ENCODE measurements at places on chromosomes 2 and 18.

GRCh38 chr18:41004324-41004723, 950.7 kb upstream of the PIK3C3 start:
- DNase-seq: no peak

DNA sequence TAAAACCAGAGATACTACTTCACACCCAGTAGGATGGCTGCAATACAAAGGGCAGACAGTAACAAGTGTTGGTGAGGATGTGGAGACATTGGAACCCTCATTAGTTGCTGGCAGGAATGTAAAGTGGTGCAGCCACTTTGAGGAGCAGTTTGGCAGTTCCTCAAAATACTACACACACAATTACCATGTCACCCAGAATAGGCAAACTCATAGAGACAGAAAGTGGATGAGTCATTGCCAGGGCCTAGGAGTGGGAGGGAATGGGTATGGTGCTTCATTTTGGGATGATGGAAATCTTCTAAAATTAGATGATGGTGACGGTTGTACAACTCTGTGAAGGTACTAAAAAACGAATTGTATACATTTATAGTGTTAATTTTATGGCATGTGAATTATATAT, 54.8 kb downstream of the ATP9B start:
- DNase-seq: no peak

DNA sequence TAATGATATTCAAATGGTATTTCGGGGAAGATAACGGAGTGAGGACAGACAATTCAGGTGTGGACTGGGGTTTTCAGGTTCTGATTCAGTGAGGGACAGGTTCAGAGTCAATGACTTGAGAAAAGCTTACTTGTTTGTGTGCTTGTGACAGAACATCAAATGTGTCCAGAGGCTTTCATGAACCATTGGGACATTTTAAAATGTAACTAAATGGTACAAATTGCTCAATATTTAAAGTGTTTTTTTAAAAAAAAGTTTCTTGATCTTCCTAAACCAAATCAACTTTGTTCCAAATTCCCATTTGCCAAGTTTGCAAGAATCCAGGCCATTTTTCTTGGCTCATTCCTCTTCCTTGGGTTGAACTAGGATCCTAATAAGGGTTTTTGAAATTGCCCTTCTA, 59.4 kb upstream of the BZW1 start:
- no peak for DNase-seq

DNA sequence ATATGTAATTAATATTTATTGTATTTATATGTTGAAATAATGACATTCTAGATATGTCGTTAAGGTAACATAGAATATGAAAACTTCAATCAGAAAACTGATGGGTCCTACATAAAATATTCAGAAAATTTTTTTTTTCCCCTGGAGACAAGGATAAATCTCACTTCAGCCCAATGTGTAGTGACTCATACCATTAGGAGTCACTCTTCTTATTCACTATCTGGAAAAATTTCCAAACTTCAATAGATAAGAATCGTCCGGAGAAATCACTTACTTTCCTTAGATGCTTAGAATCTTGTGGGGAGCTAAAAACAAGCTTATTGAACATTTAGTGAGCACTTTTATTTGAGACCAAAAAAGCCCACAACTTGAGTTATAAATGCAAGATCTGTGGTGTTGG, 4.6 kb downstream of the SERPINB13 start:
- no peak for DNase-seq

DNA sequence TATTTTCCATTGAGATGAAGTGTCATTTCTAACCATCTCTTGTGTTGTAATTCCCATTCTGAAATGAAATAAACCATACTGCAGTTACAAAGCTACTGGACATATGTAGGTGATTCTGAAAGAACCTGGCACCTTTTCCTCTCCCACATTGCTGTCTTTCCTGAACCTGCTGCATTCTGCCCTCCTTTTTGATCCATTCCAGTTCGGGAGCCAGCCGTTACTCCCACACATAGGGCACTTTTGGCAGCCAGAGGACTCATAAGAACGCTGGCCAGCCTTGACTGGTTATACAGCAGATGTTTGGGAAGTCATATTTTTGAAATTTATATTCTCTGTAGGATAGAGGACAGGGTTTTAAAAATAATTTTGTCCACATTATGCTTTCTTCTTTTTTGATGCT, 369.8 kb upstream of the CDH7 start:
- DNase-seq: no peak
